Panc1 (cell line): ENCODE measurements at places on chromosomes 11 and 22. TPM values are rescaled to one million over a fixed set of nuclear protein-coding genes. Genes with fewer than 3 reads are reported as not detected.

MDK gene
- total RNA-seq = 252 TPM

RFPL3 gene
- total RNA-seq = not detected

ACRV1 gene
- total RNA-seq = 0.26 TPM

BEST1 gene
- 0.13 TPM for total RNA-seq

TREH gene
- total RNA-seq = 0.05 TPM

SLC22A8 gene
- total RNA-seq = not detected

KDM4D gene
- total RNA-seq = 0.87 TPM

SOX10 gene
- total RNA-seq = not detected
